NCI-H446 (cell line): ENCODE measurements at places on chromosomes 2 and 18.

DNA sequence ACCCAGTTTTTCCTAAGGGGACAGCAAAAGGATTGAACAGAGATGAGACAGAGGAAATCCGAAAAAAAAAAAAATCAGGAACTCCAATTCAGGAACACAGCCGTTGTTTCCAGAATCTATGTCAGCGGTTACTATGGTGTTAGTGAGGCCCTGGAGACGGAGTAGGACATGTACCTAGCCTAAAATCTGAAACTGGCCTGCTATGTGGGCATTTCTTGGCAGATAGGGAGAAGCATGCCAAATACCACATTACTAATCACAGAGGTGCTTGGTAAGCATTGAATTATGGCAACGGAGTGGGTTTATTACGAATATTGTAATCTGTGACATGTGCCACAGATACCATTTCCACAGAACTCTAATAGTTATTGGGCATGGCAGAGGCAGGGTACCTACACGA lies 530.6 kb downstream of the CCDC85A start:
- peak; percentile 30 for DNase-seq

DNA sequence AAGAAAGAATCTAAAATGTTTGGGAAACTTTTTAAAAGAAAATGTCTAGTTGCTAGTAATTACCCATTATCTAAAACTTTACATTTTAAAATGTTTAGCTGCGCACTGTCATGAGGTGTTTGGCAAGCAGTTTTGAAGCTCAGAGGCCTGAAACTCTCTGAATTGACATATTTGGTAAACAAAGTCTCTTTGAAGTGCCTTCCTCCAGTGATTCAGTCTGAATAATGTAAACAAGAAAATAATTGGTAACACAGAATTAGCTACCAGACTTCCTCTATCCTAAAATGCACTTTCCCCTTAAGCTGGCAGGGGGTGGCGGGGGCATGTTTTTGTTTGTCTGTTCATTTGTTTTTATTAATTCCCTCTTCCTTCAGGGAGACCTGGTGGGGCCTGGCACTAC lies 61.4 kb downstream of the WDR75 start:
- DNase-seq, result no peak

DNA sequence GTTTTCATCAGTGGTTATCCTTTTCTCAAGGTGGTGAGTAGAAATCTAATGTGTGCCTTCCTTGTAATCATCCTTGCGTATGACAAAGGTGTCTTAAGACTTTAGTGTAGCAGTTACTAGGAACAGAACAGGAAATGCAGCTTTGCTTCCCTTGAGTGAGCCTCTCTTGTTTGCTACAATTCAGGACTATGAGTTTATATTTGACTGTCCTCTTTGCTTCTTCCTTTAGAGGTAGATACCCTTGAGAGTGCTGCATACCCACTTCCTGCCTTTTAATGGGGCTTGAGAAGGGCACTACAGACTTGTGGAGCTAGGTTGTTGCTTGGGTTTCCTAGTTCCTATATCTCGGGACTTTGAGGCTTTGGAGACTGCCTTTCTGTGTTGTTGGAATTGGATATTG lies 3.8 kb downstream of the KCNJ13 start:
- no peak for DNase-seq

DNA sequence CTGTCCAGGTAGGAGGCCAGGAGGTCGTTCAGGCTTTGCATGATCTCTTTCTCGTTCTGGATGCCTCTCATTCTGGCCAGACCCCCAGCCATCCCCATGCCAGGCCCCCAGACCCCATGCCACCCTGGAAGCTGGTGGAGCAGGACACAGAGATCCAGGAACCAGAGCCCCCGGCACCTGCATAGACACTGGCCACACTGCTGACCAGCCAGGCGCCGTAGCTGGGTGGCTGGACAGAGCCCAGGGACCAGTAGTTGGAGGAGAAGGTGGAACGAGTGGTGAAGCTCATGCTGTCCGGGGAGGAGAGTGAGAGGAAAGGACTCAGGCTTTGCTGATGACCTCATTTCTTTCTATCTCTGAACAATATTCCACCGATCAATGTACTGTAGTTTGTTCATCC lies 35.5 kb downstream of the SLC4A5 start:
- no peak for DNase-seq

DNA sequence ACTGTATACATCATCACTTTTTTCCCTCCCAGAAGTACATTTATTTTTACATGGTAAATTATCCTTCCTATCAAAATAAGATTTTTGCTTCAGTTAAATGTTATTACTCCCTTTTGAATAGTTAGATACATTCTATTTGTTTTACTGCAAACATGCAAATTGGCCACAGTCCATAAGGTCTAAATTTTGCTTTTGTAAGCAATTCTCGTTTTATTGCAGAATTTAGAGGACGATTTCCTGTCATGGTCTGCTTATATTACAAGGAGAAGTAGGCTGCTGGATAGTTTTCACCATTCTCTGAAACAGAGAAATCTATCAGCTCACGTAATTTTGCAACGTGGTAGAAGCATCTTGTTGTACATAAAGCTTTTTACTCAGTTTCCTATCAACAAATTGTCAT lies 1632.5 kb downstream of the LRP1B start:
- no peak for DNase-seq

DNA sequence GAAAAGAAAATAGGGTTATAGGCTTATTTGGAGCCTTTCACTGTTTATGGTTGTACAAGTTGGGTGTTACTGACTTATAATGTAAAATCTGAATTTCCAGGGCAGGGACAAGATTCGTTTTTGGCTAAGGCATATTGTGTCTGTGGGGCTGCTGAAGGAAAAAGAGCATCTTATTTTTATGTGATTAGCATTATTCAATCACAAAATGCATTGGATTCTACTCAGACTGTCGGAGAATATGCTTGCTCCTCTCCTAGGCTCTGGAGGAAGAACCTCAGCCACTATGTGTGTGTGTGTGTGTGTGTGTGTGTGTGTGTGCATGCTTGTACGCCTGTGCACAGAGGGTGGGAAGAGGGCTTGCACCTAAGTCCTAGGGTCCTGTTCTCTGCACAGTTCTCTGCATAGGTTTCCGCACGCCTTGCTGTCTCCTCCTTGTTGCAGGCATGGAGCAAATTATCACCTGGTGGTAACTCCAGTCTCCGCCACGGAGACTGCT lies 44.3 kb downstream of the AGAP1 start:
- no peak for DNase-seq

GRCh38 chr2:203739351-203739750 lies 32.9 kb downstream of the CD28 start:
- DNase-seq, result no peak

DNA sequence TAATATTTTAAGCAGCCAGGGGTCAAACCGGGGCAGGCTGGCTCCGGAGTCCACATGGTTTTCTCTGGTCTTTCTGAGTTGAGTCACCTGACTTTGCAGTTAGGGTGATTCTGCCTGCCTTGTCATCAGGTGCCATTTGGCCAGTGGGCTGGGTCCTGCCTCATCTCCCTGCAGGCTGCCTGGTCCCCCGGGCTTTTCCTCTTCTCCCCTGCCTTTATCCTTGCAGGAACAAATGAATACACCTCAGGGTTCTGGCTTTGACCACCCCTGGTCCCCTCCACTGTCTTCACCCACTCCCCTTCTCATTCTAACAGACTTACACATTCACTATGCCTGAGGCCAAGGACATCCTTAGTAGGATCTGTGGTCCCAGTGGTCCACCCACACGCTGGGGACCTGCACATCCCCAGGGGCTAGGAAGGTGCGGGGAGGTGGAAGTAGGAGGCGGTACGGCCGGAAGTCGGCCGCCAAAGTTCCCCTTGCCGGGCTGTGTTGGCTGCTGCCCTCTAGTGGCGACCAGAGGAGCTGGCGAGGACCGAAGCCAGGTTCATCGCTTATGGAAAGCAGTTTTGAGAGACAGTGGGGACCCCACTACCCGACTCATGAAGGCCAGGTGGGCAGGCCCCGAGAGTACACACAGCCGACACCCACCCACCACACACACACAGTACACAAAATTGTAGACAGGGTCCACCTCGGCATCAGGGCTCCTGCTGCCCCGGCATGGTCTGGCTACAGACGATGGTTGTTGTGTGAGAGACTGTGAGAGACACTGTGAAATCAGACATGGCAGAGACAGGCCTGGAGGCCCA lies 6.3 kb upstream of the TEX261 start:
- peak; percentile 75 for DNase-seq

GRCh38 chr18:70121842-70122241 lies 83.6 kb downstream of the RTTN start:
- no peak for DNase-seq

GRCh38 chr2:164039270-164039669 lies 303.5 kb upstream of the FIGN start:
- no peak for DNase-seq

- no peak for DNase-seq
Measured at GRCh38 chr2:20164734-20165478, 60.0 kb downstream of the SDC1 start.

GRCh38 chr2:30867385-30867784 lies 60.1 kb upstream of the CAPN13 start:
- DNase-seq, result no peak

GRCh38 chr2:46711156-46711555 lies 204.4 kb downstream of the MCFD2 start:
- no peak for DNase-seq

DNA sequence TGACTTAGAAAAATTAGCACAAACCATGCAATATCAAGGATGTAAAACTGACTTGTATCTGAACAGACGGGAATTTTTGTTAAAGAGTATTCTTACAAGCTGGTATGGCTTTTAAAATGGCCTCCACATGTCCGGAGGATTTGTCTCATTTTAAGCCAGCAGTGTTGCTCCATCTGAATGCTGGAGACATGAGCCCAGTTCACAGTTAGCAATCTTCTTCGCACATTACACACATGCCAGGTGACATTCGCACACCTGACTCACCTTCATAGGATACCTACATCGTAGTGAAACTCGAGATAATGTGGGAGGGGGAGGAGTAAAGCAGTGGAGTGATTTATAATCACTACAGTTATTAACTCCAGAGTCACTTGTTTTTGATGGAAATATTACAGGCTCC lies 231.8 kb upstream of the RBBP8 start:
- no peak for DNase-seq

DNA sequence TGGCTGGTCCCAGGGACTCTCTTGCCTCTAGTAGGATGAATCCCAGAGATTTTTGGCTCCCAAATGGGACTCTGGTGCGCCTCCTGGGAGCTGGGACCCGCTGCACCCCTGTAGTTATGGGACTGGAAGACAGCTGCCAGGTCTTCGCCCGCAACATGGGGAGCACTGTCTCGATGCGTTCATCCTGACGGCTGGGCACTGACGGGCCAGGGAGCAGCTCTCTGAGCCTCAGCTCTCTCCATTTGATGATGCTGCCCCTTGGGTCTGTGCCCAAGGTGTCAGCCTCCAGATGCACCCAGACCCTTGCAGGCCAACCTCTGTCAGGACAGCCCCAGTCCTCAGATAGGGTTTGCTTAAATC lies 9.3 kb upstream of the ARMC9 start:
- DNase-seq, result no peak

- DNase-seq, result no peak
Measured at GRCh38 chr2:165313509-165313908, 74.3 kb downstream of the SCN2A start.

DNA sequence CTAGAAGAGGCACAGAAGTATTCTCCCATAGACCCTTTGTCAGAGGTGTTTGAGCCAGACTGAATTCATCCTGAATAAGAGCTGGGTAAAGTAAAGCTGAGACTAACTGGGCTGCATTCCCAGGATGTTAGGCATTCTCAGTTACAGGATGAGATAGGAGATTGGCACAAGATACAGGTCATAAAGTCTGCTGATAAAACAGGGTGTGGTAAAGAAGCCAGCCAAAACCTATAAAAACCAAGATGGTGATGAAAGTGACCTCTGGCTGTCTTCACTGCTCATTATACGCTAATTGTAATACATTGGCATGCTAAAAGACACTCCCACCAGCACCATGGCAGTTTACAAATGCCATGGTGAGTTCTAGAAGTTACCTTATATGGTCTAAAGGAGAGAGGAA lies 364.9 kb upstream of the TMEFF2 start:
- DNase-seq, result no peak

DNA sequence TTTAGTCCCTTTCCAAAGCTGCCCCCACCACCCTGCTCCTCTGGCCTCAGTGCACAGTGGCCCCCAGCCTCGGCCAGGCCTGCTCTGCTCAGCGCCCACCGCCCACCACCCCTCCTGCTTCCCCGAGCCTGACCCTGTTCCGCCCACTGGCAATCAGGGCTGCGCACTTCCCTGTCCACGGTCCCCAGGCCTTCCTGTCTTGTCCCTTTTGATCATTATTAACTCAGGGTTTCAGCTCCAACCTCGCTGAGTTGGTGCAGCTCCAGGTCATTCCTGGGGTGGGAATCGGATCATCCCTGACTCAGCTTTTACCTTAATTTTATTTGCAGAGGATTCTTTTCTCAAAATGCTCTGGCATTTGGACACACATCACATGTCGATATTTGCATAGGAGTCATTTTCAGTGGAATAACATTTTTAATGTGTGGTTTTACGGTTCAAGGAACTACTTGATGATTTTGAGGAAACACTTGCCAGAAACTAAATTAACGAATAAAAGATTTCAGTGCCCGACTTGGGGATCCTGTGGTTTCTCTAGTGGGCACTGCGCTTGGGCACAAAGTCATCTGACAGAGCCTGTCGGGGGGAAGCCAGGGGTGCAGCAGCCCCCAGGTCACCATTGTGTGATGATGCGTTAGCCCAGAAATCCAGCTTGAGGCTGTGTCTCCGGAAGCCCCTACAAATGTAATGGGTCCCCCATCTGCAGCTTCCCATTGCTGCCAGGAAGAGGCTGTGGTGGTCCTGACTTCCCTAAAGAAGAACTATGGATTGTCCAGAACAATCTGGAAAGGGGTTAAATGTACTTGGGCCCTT lies 1.0 kb upstream of the ESPNL start:
- no peak for DNase-seq

- no peak for DNase-seq
Measured at GRCh38 chr2:32988525-32988924, 41.8 kb downstream of the LTBP1 start.

DNA sequence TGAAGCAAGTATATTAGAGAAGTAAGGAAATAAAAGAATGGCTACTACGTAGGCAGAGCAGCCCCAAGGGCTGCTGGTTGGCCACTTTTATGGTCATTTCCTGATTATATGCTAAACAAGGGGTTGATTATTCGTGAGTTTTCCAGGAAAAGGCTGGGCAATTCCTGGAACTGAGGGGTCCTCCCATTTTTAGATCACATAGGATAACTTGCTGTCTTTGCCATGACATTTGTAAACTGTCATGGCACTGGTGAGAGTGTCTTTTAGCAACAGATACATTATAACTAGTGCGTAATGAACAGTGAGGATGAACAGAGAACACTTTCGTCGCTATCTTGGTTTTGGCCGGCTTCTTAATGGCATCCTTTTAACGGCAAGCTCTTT lies 2.6 kb upstream of the UBE2F start:
- no peak for DNase-seq

GRCh38 chr2:48369971-48370370 lies 160.0 kb upstream of the STON1 start:
- DNase-seq, result no peak

- no peak for DNase-seq
Measured at GRCh38 chr2:50392185-50392584, 639.7 kb downstream of the NRXN1 start.
